ENCODE measurements at places on chromosomes 7 and 10.
A peak's percentile ranks its signal among the peaks of the same experiment; 100 is the strongest.

GRCh38 chr10:30755441-30755953 is 125.9 kb upstream of the LYZL2 start:
- peak; percentile 38 for DNase-seq

GRCh38 chr7:7682861-7683260 is 35.5 kb downstream of the RPA3 start:
- no peak for DNase-seq

DNA sequence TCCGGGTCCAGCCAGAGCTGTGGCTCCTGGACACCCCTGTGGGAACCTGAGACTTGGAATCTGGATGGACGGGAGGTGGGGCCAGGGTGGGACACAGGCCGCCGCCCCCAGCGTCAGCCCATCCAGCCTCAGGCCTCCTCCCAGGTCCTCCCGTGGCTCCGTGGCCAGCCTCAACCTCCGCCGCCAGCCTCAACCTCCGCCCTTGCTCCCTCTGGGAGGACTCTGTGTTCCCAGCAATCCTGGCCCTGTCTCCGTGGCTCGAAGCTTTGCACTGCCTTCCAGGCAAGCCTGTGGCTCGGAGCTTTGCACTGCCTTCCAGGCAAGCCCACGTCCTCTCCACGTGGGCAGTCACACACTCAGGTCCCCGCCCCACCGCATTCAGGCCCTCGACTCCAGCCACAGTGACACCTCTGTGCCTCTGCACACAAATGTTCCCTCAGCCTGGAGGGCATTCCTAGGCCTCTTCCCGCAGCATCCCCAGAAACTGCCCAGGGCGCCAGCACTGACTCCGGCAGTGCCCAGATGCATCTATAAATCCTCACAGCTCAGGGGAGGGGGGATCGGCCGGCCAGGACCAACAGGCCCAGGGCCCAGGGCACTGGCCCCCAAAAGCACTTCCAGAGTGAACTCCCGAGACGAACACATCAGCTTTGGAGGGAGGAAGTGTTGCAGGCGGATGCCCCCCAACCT is 44.7 kb upstream of the PDGFA start:
- DNase-seq: no peak

GRCh38 chr10:84822931-84823630 is 494.7 kb downstream of the CCSER2 start:
- DNase-seq: no peak

GRCh38 chr10:124342136-124342820 is 76.4 kb downstream of the OAT start:
- DNase-seq: no peak

- DNase-seq: no peak
Measured at GRCh38 chr7:26916336-26916735, 51.9 kb upstream of the SKAP2 start.

DNA sequence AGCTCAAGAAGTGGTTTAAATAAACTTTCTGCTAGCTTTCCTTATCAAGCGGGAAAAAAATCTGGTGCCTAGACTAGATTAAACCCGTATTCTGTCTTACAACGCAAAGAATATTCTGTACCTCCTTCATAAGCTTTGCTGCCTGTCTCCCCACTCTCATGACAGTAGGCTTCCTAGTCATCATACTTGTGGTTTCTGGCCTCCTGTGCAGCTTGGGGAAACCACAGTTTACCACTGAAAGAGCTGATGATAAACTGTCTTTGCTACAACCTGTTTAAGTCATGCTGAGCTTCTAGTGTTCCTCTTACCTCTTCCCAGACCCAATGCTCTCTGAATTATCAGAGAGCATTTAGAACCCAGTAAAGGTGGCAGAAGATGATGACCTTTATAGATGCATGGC is 55.0 kb downstream of the PODXL start:
- peak; percentile 92 for DNase-seq

- DNase-seq: peak; percentile 91
Measured at GRCh38 chr7:133582766-133583523, 330.1 kb downstream of the EXOC4 start.

- no peak for DNase-seq
Measured at GRCh38 chr7:11252705-11253272, 279.1 kb downstream of the PHF14 start.

DNA sequence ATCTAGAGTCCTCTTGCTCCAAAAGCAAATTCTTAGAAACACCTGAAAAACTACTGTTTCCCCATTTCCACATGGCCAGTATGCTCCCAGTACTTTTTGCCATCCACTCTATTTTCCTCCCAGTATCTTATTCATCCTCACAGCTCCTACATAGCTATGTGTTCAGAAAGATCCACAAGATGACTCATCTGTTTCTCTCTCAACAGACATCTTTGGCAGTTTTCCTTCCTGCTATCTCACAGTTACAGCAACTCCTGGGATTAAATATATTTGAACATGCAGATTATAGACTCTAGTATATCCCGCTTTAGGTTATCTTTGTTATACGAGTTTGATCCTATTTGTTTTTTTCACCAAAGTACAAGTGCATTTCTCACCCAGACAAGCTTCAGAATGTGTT is 675.6 kb upstream of the POT1 start:
- DNase-seq: no peak

DNA sequence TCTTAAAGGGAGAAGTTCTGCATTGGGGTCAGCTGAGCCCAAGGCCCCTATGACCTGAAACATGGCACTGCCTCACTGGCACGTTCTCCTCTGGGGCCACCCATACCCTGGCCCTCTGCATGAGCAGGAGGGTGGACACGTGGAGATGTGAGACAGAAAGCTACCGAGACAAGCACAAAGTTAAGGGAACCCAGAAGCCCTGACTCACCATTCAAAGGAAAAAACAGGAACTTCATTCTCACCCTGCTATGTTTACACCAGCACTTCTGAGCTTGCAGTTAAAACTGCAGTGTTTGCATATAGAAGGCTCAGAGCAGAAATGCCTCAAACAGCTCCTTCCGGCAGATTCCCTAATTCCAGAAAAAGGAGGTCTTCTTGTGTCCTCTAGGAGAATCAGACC is 41.7 kb downstream of the DENND11 start:
- DNase-seq: peak; percentile 35

DNA sequence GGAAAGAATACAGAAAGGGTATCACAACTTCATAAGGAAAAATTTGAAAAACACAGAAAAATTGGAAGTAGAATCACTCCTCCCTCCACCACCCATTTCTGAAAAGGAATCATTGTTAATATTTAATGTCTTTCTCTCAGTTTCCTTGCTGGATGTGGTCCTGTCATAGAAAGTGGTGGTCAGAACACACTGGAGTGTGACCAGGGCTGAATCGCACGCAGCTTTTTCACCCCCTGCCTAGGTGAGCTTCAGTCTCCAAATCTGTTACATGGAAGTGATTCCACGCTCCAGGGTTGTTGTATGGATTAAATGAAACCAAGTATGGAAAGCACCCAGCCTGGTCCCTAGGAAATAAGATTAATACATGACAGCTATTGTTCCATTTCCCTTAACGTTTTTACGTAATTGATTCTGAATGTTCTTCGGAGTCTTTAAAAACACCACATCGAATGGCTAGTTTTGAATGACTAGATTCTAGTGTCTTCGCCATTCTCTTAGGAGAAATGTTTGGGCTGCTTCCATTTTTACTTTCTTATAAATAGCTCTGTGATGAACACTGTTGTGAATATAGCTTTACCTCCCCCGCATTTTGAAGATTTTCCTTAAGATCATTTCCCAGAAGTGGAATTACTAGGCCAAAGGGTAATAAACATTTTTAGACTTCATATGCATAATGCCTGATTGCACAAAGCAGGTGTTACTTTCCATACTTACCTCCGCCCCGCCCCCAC is 10.9 kb upstream of the DUSP5 start:
- no peak for DNase-seq

- no peak for DNase-seq
Measured at GRCh38 chr7:91407942-91408341, 143.7 kb downstream of the FZD1 start.

- no peak for DNase-seq
Measured at GRCh38 chr10:32927750-32928149, 30.3 kb downstream of the ITGB1 start.

DNA sequence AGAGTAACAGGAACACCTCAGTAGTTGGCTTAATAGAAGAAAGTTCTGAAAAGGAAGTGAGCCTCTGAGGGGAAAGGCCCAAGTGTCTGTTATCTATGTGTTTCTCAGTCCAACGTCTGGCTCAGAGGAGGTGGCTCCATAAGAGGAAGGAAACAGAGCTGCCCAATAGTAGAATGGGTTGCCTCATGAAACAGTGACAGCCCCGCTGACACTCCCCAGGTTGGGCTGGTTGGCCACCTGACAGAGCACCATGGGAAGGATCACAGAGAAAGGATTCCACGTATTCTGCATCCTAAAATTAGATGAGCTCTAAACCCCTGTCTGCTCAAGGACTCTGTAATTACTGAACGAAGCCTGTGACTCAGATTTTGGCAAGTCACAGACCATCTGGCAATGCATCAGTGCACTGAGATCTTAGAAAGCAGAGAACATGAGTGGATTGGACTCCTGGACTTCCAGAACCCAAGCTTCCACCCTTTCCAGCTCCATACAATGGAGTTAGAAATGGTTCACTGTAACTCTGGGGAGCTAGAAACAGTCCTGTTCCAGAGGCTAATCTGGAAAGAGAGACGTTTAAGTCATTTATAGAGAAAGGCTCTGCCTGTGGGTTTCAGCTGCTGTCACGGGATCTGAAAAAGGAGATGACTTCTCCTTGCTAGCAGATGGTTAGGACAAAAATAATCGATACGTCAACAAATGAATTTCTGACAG is 2.9 kb downstream of the PKD2L1 start:
- DNase-seq: peak; percentile 10

DNA sequence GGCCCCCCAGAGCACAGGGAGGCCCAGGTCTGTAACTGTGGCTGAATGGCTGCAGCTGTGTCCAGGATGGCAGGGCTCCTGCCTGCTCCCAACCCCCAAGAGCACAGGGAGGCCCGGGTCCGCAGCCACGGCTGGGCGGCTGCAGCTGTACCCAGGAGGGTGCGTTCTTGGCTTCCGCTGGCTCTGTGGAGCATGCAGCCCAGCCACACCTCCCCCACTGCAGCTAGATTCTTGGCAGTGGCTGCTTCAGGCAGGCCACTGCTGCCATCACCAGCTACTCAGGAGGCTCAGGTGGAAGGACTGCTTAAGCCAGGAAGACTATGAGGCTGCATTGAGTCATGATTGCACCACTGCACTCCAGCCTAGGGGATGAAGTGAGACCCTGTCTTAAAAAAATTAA is 27.9 kb downstream of the C7orf25 start:
- DNase-seq: peak; percentile 22

DNA sequence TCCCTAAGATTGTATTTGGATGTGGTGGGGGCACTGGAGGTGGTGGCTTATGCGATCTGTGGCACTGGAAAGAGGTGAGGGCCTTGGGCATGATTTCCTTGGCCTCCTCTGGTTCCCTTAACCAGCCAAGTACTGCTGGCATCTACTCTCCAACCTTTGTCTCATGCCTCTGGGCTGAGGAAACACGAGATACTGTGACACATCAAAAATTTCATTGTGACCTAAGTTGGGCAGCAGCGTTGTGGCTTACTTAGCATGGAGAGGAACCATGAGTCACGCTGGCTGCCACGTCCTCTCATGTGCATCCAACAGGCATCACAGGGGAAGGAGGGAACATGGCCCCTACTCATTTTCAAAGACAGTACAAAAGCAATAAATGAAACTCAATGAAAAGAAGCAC is 29.7 kb upstream of the GSDME start:
- DNase-seq: peak; percentile 99

- DNase-seq: no peak
Measured at GRCh38 chr7:97871659-97872024, 566 bp downstream of the ASNS start.

- DNase-seq: no peak
Measured at GRCh38 chr10:70403483-70404035, 386 bp upstream of the EIF4EBP2 start.

- no peak for DNase-seq
Measured at GRCh38 chr7:141133646-141134045, 59.8 kb downstream of the TMEM178B start.

DNA sequence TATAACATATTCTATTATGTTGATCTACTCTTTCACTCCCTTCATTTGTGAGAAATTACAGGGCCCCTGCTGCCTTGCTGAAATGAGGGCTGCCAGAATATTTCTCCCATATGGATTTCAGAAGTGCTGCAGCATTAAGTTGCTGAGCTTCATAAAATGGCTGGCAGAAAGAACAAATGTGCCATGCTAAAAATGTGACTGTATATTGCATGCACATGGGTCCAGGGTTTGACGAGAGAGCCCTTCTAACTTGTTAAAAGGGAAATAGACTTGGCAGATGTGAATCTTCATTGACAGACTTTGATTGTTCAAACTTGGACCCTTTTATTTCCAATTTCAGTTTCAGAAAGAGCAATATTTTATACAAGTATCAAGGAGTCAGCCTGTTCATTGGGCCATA is 468.6 kb downstream of the PHTF2 start:
- no peak for DNase-seq

DNA sequence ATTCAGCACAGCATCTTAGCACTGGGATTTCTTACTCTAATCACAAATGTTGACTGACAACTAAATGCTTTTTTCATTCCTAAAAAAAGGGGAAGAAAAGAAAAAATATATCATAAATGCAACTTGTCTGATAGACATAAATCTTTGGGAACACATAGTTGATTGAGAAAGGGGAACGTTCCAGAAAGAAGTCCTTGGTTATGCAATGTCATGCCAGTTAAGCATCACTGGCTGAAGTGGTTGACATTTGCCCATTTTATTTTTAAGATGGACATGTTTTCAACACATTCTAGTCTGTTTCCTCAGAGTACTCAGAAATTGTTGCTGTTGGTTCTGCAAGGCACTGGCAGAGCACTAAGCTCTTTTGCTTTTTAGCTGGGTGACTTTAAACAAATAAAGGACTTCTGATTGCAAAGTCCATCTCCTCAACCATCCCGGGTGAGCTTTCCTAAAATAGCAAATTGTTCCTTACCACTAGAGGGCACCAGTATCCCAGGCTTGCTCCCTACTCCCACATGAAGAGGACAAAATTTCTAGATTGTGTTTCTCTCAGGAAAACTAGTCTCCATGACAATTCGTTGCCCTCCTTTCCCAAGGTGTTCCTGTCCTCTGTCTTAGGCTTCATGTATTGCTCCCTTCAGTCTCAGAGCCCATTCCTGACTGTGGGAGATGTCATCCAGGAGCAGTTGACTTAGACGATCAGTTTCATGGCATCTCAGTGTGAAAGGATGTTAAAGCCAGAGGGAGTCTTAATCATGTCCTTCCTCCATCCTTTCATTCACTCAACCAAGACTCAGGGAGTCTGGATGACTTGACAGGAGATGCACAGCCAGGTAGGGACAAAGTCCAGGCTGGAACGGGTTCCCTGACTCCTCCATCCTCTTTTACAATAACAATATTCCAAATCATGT is 23.9 kb downstream of the OPALIN start:
- DNase-seq: peak; percentile 41

- no peak for DNase-seq
Measured at GRCh38 chr7:101391991-101392390, 29.3 kb downstream of the COL26A1 start.

DNA sequence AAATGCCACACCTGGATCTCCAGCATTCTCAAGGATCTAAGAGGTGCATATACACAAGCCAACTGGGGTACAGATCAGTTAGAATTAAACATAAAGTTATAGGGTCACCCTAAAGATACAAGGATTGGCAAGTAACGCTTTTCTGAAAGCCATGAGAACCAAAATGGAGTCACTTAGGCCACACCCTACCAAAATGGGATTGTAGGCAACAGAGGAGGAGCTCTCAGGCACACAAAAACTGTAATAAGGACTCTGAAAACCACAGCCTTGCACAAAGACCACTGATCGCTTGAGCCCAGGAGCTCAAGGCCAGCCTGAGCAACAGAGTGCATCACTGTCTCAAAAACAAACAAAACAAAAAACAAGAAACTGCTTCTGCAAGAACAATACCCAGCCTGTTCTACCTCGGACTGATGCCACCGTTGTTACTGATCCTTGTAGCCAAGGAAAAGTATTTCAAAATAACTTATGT is 35.5 kb downstream of the SVOPL start:
- no peak for DNase-seq

Data from IMR-90 (cell line).